OCI-M1 (cell line): ENCODE measurements at places on chromosomes 16 and 17.

- no peak for DNase-seq
These were observed 13.3 kb downstream of the CAVIN1 start for GRCh38 chr17:42409523-42410318.

GRCh38 chr17:36645422-36645821 lies 44.0 kb downstream of the MRM1 start:
- DNase-seq: no peak

GRCh38 chr16:57964157-57964700 lies 6.7 kb downstream of the CNGB1 start:
- DNase-seq: no peak

DNA sequence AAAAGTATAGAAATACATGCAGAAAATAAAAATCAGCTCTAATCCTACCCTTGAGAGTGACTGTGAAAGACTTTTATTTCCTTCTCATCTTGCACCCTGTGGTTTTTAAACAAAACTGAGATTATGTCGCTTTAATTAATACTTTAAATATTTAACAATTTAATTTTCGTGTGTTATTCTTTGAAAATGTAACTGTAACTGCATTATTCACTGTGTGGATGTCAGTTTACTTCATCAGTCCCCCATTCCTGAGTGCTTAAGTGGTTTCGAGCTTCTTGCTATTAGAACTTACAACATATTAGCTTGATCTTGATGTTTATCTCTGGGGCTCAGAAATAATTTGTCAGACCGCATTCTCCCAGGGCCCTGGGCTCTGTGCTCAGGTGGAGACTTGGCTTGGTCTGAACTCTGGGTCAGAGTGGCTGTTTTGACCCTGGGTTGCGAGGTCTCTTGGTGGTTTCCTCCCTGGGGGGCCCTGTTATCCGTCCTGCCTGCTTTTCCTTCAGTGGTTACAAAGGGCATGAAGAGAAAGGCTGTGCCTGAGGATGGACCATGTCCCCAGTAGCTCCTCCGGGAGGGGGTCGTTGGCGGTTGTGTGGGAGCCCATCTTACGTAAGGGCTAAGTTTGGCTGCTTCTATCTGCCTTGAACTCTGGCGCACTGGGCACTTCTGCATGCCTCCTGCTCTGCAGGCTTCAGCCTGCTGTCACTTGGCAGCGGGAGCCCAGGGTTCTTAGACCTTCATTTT lies 25.7 kb downstream of the AKAP1 start:
- no peak for DNase-seq

DNA sequence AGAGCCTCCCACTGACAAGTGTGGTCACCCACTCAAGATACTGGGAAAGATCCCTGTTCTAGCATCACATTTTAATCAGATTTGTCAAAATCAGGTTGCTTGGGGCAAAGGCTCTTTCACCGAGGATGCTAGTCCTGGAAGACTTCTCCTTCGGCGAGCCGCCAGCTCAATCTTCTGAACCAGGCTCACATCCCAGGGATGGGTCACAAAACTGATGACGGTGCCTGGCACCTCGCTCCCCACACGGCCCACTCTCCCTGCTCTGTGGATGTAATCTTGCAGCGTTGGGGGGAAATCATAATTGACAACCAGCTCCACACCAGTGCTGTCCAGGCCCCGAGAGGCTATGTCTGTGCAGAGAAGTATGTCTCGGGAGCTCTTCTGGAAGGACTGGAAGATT lies 1.5 kb downstream of the DDX28 start:
- DNase-seq: no peak

- DNase-seq: no peak
These were observed 357.6 kb downstream of the UTP18 start for GRCh38 chr17:51617986-51618385.

DNA sequence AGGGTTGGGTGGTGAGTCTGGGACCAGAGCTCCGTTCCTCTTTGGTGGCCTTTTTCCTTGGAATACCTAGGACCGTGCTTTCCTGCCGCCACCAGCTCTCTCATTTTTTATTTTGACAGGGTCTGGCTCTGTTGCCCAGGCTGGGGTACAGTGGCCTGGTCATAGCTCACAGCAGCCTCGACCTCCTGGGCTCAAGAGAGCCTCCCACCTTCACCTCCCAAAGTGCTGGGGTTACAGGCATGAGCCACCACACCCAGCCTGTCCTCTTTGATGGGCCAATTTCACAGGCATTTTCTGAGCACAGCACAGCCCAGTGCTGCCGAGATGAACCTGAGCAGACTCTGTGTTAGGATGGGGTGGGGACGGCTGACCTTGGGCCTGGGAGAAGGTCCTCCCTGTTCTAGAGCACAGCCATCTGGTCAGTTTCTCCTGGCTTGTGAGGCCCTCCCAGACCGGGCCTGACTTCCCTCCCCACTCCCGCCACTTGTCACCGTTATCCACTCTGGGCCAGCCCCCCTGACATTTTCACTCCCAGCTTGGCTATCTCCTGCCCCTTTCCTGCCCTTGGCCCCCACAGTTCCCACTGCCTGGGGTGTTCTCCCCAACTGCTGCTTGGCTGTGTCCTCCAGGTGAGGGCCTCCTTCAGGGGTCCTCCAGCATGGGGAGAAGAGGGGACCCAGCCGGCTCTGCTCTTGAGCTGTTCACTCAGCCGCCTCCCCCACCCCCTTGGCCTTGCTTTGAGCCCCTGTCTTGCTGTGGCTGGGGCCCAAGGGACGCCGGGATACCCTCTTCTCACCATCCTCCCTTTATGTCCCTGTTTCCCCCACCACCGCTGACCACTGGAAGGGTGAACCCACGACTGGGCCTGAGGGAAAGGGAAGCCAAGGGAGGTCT lies 5.0 kb downstream of the ADCY7 start:
- DNase-seq: no peak

- DNase-seq: no peak
These were observed 22.9 kb downstream of the ADORA2B start for GRCh38 chr17:15967706-15968399.

GRCh38 chr16:21157632-21158031 lies 842 bp upstream of the LDAF1 start:
- no peak for DNase-seq

DNA sequence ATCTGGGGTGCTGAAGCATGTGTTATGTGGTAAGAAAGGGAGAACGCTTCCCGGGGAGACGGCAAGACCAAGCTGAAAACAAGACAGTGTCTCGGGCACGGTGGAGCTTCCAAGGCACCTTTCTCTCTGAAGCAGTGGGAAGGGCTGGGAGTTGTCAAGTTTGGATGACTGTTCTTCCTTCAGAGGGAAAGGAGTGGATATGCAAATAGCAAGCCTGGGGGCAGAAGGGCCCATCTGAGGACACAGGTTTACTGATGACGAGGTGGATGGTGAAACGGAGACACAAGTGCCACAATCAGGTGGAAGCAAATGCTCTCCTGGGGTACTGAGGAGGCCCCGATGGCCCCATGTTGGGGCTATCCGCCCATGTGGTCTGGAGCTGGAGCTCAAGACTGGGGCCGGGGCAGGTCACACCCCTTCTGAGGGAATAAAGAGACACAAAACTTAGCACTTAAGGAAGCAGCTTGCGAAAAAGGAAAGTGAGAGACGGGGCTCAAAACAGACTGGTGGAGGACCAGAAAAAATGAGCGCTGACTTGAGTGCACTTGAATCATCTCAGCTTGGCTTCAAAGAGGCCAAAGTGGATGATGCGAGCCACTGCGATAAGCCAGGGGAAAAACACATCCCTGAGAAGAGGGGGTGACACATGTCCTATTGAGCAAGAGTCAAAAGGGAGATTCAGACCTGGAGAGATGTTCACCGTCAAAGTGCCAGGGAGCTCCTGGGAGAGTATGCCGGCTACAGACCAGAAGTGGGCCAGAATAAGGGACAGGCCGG lies 34.8 kb upstream of the MTSS2 start:
- no peak for DNase-seq

- peak; percentile 6 for DNase-seq
These were observed 168.6 kb downstream of the FTO start for GRCh38 chr16:53872248-53873221.

DNA sequence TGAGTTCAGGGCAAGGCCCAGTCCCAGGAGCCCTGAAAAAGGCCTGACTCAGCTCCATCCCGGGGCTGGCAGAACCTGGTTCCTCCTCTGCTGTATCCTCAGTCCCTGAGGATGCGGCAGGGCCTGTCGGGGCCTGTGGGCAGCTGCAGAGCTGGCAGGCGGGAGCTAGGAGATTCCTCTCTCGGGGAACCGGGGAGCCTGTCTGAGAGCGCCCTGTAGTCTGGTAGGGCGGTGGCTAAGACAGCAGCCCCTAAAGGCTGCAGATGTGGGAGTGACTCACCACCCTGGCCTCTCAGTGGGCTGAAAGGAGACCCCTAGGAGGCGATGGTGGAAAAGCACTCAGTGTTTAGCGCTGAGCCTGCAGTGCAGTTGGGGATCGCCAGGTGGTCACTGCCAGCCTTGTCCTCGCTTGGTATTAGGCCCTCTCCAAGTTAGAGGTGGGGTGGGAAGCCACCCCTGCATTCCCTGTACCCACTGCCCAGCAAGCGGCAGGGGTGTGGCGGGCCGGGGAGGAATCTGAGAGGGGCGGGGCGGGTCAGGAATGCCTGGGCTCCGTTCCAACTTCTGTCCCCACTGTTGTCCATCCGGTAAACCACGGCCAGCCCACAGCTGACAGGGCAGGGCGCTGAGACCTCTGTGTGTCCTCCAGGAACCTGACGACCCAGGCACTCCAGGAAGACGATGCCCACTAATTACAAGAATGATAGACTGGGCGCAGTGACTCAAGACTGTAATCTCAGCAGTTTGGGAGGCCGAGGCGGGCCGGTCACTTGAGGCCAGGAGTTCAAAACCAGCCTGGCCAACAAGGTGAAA lies 29.5 kb upstream of the CDH1 start:
- DNase-seq: no peak

GRCh38 chr16:7268182-7268581 lies 64.5 kb upstream of the RBFOX1 start:
- peak; percentile 67 for DNase-seq

- peak; percentile 84 for DNase-seq
These were observed at the start of gene SMIM5 for GRCh38 chr17:75632863-75633485. Gene SMIM5, plus strand, starts transcription at chr17:75633434. Its CDS starts 6,768 bp downstream, at chr17:75640202.

DNA sequence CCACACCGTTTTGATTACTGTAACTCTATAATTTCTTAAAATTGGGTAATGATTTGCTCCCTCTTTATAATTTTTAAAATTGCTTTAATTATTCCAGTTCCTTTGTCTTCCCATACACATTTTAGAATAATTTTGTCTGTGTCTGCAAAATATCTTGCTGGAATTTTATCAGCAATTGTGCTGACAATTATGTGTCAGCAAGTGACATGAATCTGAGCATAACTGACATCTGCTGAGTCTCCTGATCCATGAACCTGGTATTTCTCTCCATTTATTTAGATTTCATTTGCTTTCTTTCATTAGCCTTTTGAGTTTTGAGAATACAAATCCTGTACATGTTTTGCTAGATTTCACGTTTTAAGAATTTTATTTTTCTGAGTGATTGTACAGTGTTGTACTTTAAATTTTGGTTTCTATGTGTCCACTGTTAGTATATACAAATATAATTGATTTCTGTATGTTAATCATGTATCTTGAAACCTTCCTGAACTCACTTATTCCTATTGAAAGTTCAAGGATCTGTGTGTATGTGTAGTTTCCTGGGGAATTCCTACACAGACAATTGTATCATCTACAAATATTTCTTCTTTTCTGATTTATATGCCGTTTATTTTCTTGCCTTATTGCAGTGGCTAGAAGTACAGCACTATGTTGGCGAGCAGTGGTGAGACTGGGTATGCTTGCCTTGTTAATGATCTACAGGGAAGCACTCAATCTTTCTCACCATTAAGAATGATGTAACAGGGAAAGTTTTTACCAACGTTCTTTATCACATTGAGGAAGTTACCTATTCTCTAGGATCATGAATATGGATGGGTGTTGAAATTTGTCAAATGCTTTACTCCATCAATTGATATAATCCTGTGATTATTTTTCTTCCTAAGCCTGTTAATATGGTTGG lies 45.2 kb downstream of the N4BP1 start:
- DNase-seq: no peak

GRCh38 chr17:82245134-82246039 lies 16.5 kb downstream of the SLC16A3 start:
- DNase-seq: no peak

DNA sequence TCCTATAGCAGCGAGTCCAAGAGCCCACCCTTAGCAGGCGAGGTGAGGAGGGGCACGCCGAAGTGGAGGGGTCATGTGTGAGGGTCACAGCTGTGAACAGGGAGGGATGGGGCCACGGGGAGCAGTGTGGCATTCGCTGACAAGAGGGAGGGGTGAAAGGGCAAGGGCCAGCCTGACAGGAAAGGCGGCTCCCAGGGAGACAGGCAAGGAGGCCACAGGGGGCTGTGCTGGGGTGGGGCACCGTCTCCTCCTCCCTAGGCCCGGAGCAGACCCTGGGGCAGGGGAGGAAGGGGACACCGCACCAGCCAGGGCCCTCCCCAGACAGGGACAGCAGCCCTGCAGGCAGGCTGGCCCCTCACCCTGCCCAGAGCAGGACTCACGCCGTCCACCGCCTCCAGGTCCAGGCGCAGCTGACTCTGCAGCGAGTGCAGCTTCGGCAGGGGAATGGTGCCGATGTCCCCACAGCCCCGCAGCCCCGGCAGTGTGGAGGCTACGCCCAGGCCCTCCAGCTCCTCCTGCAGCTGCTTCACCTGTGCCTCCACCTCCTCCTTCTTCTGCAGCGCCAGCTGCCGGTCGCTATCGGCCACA lies 15.1 kb downstream of the GNPTG start:
- no peak for DNase-seq

GRCh38 chr17:34798581-34798980 lies 162.7 kb downstream of the CCT6B start:
- no peak for DNase-seq

GRCh38 chr16:64780445-64780844 lies 341.4 kb downstream of the CDH11 start:
- no peak for DNase-seq

GRCh38 chr16:76265434-76266045 lies 11.7 kb upstream of the CNTNAP4 start:
- peak; percentile 89 for DNase-seq

DNA sequence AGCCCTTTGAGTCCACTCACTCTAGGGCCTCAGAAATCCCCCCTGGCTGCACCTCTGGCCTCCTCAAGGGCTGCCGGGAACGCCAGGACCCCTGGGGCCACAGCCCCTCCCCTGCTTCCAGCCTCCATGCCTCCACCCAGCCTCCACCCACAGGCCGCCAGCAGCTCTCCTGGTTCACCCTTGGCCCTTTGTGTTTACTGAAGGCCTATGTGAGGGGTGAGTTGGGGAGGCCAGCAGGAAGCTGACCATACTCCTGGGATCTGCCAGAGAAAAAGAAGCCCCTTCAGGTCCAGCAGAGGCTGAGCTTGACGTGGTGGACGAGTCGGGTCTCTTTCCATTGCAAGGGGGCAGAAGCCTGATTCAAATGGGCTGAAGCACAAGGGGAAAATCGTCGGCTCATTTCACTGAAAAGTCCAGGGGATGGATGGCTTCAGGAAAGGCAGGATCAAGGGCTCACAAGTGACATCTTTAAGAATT lies 18.3 kb upstream of the ATP2A3 start:
- no peak for DNase-seq

GRCh38 chr17:38869526-38870258 lies at the start of gene LASP1:
Gene LASP1, plus strand, starts transcription at chr17:38870058. Its CDS starts 132 bp downstream, at chr17:38870190.
- peak; percentile 92 for DNase-seq

GRCh38 chr16:27907457-27907972 lies 156.0 kb downstream of the GSG1L start:
- DNase-seq: no peak
